Endodermal cell (in vitro differentiated cells): ENCODE measurements at places on chromosomes 5 and 9. TPM values are rescaled to one million over a fixed set of nuclear protein-coding genes. Genes with fewer than 3 reads are reported as not detected.

DNA sequence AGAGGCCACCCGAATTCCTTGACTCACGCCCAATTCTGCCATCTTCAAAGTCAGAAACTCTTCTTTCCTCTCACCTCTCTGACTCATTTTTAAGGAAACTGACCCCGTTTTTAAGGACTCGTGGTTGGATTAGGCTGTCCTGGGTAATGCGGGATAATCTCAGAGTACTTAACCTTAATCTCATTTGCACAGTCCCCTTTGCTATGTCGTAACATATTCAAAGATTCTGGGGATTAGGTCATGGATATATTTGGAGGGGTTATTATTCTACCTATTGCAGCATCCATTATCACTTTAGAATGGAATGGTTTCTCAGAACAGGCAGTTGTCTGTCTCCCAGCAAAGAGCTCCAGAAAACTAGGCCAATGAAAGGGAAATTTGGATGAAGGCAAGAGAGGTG, 80.8 kb upstream of the IL12B start:
- H3K27me3 ChIP-seq = no peaks in the 10 kb centered on the region
- no peaks in the 10 kb centered on the region for H3K4me1 ChIP-seq
- no peaks in the 10 kb centered on the region for H3K36me3 ChIP-seq
- H3K27ac ChIP-seq = no peak overlapping the region

DNA sequence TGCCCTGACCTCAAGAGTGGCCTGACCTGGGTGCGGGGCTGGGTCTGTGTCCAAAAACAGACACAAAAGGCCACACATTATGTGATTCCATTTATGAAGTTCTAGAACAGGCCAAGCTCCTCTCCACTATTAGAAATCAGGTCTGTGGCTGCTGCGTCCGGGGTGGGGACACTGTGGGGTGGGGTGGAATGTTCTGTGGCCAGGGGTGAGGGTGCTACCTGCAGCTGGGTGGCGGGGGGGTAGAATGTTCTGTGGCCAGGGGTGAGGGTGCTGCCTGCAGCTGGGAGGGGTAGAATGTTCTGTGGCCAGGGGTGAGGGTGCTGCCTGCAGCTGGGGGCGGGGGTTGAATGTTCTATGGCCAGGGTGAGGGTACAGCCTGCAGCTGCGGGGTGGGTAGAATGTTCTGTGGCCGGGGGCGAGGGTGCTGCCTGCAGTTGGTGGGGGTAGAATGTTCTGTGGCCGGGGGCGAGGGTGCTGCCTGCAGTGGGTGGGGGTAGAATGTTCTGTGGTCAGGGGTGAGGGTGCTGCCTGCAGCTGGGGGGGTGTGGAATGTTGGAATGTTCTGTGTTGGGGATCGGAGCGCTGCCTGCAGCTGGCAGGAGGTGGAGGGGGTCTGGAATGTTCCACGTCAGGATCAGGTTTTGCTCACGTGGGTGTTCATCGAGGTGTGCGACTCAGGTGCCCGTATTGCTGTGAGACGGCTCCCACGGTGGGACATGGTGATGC, 8.3 kb downstream of the LCN12 start:
- H3K4me1 ChIP-seq = no peaks in the 10 kb centered on the region
- no peak overlapping the region for H3K27ac ChIP-seq
- no peak overlapping the region for H3K4me3 ChIP-seq
- no peak for DNase-seq

The SPATA31A3 gene
- not detected in 3 replicates for total RNA-seq

The TSSK1B gene
- total RNA-seq = 0.11 TPM in 1 of 2 replicates, not detected in the other

- no peak for DNase-seq
- H3K4me1 ChIP-seq = no peaks in the 10 kb centered on the region
- no peaks in the 10 kb centered on the region for H3K27me3 ChIP-seq
- H3K4me3 ChIP-seq = no peak overlapping the region
- no peak overlapping the region for H3K27ac ChIP-seq
Observed at GRCh38 chr5:40413743-40414142, 266.0 kb upstream of the PTGER4 start.
